GM23248 (cell line): ENCODE measurements at places on chromosomes 7 and 10. TPM values are rescaled to one million over a fixed set of nuclear protein-coding genes. Genes with fewer than 3 reads are reported as not detected.

GRCh38 chr10:7028809-7029166 is 382.0 kb downstream of the SFMBT2 start:
- H3K4me3 ChIP-seq = no peak overlapping the region
- H3K27me3 ChIP-seq = no peaks in the 10 kb centered on the region

Gene MSMB
- not detected in 2 replicates for total RNA-seq

DNA sequence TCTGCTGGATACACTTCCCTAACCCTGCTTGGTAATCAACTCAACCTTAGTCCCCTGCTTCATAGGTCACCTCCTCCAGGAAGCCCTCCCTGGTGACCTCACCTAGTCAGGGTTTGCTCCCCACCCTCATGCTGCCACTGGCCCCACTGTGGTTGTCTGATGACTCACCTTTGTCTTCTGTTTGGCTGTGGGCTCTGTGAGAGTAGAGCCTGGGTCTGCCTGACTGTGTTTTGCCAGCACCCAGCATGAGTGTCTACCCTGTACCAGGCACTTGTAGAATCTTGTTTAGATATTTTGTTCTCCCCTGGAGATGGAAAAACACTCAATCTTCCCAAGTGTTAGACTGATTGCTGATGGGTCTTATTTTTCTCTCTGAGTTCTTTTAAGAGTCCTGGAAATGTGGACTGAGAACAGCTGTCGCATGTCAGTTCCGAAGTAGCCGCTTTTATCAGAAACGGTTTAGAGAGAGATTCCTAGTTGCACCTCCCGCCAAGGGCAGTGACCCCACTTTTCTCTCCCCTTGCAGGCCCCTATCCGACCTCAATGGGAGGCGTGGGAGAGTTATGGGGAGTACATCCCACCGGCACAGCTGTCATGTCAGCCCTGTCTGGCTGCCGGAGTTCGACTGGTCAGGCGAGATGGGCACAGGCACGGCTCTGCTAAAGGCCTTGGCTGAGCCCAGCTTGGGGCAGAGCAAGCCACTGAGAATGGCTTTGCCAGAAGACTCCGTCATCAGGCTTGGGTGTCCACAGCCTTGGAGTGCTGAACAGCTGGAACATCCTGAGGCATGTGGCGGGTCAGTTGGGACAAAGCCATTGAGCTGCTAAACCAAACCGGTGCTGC is 134.3 kb downstream of the GRK5 start:
- no peak overlapping the region for H3K4me3 ChIP-seq
- no peaks in the 10 kb centered on the region for H3K27me3 ChIP-seq
- H3K36me3 ChIP-seq = no peaks in the 10 kb centered on the region
- peak; percentile 80 for DNase-seq
- H3K27ac ChIP-seq = no peak overlapping the region

- peaks cover 26% of the 10 kb centered on the region for H3K27me3 ChIP-seq
- H3K27ac ChIP-seq = no peak overlapping the region
- H3K36me3 ChIP-seq = no peaks in the 10 kb centered on the region
- no peak for DNase-seq
These were observed 52.0 kb upstream of the STEAP1B start for GRCh38 chr7:22551768-22552513.

DNA sequence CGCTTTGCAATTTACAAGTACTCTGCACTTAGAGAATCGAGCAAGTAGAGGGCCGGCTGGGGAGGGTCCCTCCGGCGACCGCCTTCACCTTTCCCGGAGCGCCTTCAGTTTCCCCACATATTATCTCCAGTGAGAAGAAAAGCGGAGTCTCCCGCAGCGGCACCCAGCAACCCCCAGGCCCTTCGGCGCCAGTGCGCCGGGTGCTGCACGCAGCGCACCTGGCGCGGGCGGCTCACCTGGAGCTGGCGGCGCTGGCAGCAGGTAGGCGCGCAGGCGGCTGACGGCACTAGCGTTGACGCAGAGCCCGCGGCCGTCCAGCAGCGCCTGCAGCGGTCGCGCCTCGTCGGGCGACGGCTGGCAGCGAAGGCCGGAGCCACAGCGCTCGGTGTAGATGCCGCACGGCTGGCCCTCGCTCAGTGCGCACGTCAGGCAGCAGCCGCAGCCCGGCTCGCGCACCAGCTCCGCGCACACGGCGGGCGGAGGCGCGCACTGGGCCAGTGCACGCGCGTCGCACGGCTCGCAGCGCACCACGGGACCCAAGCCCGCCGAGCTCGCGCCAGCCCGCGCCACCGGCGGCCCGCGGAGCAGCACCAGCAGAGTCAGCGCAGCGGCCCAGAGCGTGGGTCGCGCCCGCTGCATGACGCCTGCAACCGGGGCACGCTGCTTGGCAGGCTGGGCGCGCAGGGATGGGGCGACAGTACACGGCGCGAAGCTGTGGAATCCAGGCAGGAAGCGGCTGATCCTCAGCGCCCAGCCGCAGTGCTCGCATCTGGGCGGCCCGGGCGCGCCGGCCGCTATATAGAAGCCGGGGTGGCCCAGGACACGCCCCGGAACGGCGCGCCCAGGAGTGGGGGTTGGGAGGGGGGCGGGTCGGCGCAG is at the start of gene IGFBP3:
Gene IGFBP3, minus strand, starts transcription at position 771 of the 879 bp plus-strand sequence. Its CDS starts 132 bp downstream, at position 639.
- H3K4me1 ChIP-seq = peaks cover 40% of the 10 kb centered on the region
- H3K4me3 ChIP-seq = peak within 1 kb of the TSS; percentile 99
- H3K27me3 ChIP-seq = no peaks in the 10 kb centered on the region

GRCh38 chr7:17046259-17046658 is 164.5 kb upstream of the AGR3 start:
- H3K27me3 ChIP-seq = no peaks in the 10 kb centered on the region
- H3K36me3 ChIP-seq = no peaks in the 10 kb centered on the region
- DNase-seq = no peak
- H3K4me1 ChIP-seq = peaks cover 26% of the 10 kb centered on the region
- no peak overlapping the region for H3K4me3 ChIP-seq
- H3K27ac ChIP-seq = no peak overlapping the region

- DNase-seq = no peak
- H3K4me3 ChIP-seq = no peak overlapping the region
- H3K36me3 ChIP-seq = no peaks in the 10 kb centered on the region
- no peak overlapping the region for H3K27ac ChIP-seq
These were observed 132.8 kb upstream of the MGMT start for GRCh38 chr10:129334266-129334665.

Gene SPDYE5
- total RNA-seq = not detected in 2 replicates

GRCh38 chr10:46198516-46198915 is 88.3 kb upstream of the ANTXRL start:
- H3K4me1 ChIP-seq = no peaks in the 10 kb centered on the region
- no peaks in the 10 kb centered on the region; the same call in 1 of the 2 replicates for H3K27me3 ChIP-seq
- no peak overlapping the region for H3K4me3 ChIP-seq
- no peak overlapping the region for H3K27ac ChIP-seq

- no peaks in the 10 kb centered on the region for H3K4me1 ChIP-seq
- H3K36me3 ChIP-seq = no peaks in the 10 kb centered on the region
- H3K27me3 ChIP-seq = no peaks in the 10 kb centered on the region; the same call in 1 of the 2 replicates
- peak; percentile 62 for DNase-seq
- no peak overlapping the region for H3K27ac ChIP-seq
These were observed 70.2 kb downstream of the HTR7 start for GRCh38 chr10:90787393-90788198.

Gene PPP1R17
- total RNA-seq = not detected in 2 replicates

DNA sequence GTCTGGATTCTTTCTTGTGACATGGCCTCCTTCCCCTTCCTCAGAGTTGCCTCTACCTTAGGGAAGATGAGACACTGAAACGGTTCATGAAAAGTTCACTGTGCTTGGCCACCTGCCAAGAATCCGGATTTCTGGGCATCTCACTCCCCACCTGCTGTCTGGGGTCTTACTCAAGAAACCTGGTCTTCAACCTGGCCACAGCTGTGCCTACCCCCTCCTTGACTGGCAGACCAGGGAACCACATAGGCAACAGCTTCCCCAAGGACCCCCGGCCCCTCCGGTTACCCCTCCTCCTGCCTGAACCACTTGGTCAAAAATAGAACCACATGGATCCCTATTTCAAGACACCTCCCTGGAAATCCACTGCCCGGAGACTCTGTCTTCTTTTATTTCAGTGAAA is 58.7 kb upstream of the NANOS1 start:
- H3K4me3 ChIP-seq = no peak overlapping the region
- H3K36me3 ChIP-seq = no peaks in the 10 kb centered on the region
- H3K27me3 ChIP-seq = peaks cover 13% of the 10 kb centered on the region; the same call in 1 of the 2 replicates

GRCh38 chr10:14247377-14248116 is 83.2 kb downstream of the FRMD4A start:
- no peaks in the 10 kb centered on the region for H3K36me3 ChIP-seq
- H3K27me3 ChIP-seq = peaks cover 14% of the 10 kb centered on the region
- H3K27ac ChIP-seq = no peak overlapping the region
- DNase-seq = no peak
- no peak overlapping the region for H3K4me3 ChIP-seq
